NCI-H146 (cell line): ENCODE measurements at places on chromosomes 5 and 9.
A peak's percentile ranks its signal among the peaks of the same experiment; 100 is the strongest.

DNA sequence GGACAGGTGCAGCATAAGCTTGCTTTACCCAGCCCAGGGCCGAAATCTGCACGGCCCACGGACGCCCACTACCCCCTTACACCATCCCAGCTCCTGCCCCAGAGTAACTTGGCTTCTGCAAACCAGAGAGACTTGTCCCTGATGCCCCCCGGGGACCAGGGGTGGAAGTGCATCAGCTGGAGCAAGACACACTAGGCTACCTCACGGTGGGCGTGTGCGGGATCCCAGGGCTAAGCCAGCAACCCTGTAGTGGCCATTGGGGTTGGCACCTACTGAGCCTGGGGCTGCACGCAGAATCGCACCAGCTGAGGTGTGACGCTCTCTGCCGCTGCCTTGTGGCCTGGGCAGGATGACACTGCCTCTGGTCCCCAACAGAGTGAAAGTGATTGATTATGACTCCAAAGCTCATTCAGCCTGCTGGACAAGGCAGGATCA, 6.1 kb upstream of the ZNF79 start:
- peak; percentile 19 for DNase-seq

- no peak for DNase-seq
Measured at GRCh38 chr5:154947778-154948177, 6.9 kb downstream of the MRPL22 start.

DNA sequence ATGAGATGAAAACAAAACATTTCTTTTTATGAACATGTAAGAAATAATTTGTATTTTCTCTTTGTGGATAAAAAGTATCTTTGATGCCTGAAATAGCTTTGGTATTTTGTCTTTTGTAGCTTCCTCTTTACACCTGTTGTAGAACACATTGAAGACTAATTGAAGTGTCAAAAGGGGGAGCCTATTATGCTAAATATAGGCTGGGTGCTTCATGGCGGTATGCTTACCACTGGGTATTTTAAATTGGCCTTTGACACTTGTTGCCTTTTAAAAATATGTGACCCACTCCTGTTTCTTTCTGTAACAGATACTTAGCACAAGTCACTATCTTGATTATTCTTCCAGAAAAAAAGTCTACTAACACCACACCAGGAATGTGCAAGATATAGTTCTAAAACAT, 226.4 kb downstream of the KIAA0825 start:
- DNase-seq, result peak; percentile 21

DNA sequence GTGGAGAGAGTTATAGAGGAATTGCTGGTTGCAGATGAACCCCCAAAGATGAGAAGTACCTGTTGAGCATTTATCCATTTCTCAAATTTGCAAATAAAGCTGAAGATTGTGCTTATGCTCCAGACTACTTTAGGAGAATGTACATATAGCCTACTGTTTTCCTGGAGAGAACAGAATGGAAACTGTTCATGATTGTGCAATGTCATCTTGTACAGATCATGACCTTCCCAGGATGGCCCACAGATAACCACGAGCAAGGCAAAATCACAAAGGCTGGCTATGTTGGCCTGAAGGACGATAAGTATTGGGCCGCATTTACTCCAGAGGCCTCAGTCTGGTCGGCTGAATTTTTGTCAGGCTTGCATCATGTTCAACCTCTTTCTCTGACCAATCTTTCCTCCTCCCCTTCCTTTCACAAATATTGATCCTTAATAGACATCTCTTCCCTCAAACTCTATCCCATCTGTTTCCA, 28.5 kb upstream of the RICTOR start:
- DNase-seq, result no peak

DNA sequence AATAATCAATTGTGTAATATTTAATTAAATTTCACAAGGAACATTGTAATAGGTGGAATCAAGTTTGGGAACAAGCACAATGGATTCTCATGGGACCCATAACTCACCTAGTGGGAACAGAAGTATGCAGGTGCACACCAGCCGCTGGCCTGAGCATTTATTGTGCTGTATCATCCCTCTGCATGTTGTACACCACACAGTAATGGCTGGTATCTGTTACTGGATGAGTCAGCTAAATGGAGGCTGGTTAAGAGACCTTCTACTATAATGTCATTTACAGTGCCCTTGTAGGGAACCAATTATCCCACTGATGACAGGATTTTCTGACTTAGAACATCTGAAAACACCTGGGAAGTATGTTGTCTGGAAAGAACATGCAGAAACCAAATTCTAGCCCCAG, 3.2 kb upstream of the MAP3K1 start:
- DNase-seq, result peak; percentile 32

DNA sequence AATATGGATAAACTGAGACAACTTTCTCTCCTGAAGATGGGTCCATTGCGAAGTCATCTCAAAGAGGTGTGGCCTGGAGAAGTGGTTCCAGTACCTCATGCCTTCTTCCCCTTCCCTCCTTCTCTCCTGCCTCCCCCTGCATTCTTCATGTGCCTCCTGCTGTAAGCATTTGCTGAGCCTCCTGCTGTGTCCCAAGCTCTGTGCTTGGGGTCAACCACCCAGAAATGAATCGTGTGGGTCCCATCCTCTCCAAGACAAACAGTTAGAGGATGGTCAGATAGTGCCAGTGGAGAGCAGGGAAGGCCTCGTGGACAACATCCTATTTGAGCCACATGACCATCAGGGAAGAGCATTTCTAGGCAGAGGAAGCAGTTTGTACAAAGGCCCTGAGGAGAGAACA, 53.5 kb downstream of the KCNIP1 start:
- no peak for DNase-seq

DNA sequence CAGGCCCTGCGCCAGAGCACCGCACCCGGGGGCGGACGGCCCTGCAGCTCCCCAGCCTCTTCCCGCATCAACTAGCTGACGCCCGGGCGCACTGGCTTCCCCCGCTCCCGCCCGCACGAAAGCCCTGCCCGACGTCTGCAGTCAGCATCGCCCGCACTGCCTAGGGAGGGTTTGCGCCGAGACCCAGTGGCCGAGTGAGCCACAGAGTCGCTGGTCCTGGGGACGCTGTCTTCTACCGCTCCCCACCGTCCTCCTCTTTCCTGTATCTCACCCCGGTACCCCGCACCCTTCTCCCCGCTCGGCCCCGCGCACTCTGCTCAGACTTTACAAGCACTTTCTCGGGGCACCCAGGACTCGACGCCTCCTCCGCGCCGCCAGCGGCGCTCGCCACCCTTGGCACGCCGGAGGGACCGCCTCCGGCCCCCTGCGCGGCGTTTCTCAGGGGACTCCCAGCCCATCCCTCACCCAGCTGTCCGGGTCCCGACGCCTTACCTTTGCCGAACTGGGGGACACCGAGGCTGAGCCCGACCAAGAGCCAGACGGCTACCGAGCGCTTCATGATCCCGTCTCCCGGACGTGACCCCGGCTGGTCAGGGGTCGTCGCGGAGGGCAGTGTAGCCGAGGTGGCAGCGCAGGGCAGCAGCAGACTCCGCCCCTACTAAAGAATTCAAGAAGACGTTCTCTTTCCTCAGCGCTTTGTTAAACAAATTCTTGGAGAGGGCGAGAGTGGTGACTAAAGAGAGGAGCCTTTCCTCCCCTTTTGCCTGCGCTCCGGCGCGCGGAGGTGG, 670 bp downstream of the EDIL3 start:
- peak; percentile 43 for DNase-seq

GRCh38 chr5:61964201-61964600, 341.8 kb upstream of the KIF2A start:
- DNase-seq, result no peak

- no peak for DNase-seq
Measured at GRCh38 chr9:133101356-133102189, 19.5 kb downstream of the RALGDS start.

DNA sequence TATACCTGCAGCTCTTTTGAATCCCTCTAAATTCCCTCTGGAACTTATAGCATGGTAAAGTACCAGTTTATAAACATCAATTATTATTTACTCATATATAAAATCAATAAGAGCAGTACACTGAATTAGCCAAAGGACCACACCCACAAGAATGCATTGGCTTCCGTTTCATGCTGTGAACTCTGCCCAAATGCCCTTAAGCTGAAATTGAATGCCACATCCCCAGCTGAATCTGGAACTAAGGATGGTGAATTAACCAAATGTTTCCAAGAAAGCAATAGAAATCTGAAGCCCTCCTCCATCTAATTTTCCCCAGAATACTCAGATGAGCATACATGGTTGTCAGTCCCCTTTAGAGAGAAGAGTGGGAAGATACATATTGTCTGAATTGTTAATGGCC, 436.4 kb upstream of the FTMT start:
- DNase-seq, result no peak
